Cardiac muscle cell (in vitro differentiated cells and primary cell): ENCODE measurements at places on chromosomes 2 and 18. TPM values are rescaled to one million over a fixed set of nuclear protein-coding genes. Genes with fewer than 3 reads are reported as not detected.

DNA sequence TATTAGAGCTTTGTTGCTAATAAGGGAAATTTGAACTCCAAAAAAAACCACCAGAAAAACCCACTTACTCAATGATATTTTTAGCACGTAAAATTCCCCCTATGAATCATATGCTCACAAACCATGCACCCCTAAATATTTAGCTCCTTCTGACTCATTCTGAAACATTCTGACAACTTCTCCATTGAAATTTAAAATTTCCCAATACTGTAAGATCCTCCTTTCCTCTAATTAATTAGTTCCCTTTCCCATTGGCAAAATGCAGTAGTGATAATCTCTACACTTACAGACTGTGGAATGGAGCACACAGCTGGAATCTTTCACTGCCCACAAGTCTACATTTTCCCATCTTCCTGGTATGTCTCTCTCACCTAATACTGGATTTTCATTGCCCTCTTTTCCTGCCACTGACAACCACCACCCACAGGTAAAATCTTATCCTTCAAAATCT is 215.8 kb upstream of the ACVR2A start:
- no peak overlapping the region for H3K4me3 ChIP-seq
- no peaks in the 10 kb centered on the region for H3K27me3 ChIP-seq
- no peaks in the 10 kb centered on the region for H3K36me3 ChIP-seq
- H3K27ac ChIP-seq: no peak overlapping the region
- DNase-seq: no peak

The ALLC gene
- total RNA-seq: not detected in 2 replicates

GRCh38 chr18:75341267-75341666 is 86.2 kb downstream of the SMIM21 start:
- no peak overlapping the region for H3K4me3 ChIP-seq
- no peak overlapping the region for H3K27ac ChIP-seq
- DNase-seq: no peak
- no peaks in the 10 kb centered on the region for H3K36me3 ChIP-seq

DNA sequence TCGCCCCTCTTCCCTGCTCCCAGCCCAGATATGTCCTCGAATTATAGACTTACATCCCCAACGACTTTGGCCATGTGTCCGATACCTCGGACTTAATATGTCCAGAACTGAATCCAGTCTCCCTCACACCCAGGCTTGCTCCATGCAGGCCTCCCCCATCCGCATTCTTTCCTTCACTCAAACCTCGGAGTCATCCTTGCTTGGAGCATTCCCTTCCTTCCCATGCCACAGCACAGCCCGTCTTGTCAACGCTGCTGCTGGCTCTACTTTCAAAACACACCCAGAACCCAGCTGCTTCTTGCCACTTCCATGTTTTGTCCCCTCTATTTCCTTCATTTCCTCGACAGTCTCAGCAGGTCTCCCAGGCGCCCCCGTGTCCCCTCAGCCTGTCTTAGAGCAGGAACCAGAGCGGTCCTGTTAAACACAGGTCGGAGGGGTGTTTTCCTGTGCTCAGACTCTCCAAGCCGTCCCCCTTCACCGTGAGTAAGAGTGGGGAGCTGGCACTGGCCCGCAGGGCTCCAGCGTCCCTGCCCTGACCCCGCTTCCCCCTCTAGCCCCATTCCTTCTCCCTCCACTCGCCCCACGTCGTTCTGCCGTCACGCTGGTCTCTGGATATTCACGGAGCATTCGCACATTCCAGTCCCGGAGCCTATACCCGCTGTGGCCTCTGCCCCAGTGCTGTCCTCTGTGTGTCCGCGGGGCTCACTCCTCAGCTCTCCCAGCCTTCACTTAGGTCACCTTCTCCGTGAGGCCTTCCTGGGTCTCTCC is 54.4 kb downstream of the VAPA start:
- H3K4me3 ChIP-seq: no peak overlapping the region
- no peak overlapping the region for H3K27ac ChIP-seq
- no peaks in the 10 kb centered on the region for H3K4me1 ChIP-seq
- H3K36me3 ChIP-seq: no peaks in the 10 kb centered on the region
- peak; percentile 60 for DNase-seq

The L3MBTL4 gene
- 5.8 and 7.7 TPM in 2 replicates for total RNA-seq

The SLC30A3 gene
- total RNA-seq: 75.1 and 84.7 TPM in 2 replicates
